Non-pigmented ciliary epithelial cell (primary cell): ENCODE measurements at places on chromosomes 16 and 17.

GRCh38 chr16:52070341-52071057, 476.4 kb downstream of the TOX3 start:
- no peak for DNase-seq

DNA sequence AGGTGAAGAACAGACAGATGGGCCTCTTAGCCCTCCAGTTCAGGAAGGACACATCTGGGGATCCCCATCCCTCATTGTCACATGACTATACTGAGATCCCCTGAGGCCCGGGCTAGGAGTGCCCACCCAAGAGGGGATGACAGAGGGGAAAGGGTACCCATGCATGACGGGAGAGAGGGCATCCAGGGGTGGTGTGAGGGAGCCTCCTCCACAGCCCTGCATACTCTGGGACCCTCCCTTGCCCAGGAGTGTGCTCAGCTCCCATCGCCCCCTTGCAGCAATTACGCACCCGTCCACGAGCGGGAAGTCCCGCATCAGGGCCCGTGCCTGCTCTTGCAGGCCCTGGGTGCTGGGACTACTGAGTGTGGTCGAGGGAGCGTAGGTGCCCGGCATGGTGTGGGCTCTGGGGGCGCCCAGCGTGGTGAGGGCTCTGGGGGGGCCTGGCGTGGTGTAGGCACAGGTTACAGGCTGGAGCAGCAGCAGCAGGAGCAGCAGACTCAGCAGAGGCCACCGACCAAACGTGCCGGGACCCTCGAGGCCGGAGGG, 6.5 kb downstream of the DPEP2 start:
- no peak for DNase-seq

- no peak for DNase-seq
Observed at GRCh38 chr17:40541873-40542557, 23.3 kb downstream of the CCR7 start.

GRCh38 chr17:21678393-21679081, 13.8 kb upstream of the KCNJ18 start:
- DNase-seq = no peak

DNA sequence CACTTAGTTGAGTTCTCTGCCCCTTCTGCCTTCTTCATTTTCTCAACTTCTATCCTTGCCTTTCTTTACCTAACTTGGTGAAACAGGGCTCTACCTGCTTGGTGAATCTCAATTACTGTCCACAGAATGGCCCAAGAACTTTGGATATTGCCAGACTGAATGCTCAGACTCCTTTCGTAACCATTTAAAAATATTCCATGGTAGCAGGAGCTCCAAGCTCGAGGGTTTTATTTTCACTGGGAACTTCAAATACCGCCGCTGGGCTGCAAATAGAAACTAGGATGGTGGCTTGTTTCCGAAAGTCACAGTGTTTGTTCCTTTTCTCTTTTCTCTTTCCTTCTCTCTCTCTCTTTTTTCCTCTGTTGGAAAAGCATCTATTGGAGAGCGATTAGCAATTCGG, 13.2 kb downstream of the TMEM100 start:
- DNase-seq = no peak

DNA sequence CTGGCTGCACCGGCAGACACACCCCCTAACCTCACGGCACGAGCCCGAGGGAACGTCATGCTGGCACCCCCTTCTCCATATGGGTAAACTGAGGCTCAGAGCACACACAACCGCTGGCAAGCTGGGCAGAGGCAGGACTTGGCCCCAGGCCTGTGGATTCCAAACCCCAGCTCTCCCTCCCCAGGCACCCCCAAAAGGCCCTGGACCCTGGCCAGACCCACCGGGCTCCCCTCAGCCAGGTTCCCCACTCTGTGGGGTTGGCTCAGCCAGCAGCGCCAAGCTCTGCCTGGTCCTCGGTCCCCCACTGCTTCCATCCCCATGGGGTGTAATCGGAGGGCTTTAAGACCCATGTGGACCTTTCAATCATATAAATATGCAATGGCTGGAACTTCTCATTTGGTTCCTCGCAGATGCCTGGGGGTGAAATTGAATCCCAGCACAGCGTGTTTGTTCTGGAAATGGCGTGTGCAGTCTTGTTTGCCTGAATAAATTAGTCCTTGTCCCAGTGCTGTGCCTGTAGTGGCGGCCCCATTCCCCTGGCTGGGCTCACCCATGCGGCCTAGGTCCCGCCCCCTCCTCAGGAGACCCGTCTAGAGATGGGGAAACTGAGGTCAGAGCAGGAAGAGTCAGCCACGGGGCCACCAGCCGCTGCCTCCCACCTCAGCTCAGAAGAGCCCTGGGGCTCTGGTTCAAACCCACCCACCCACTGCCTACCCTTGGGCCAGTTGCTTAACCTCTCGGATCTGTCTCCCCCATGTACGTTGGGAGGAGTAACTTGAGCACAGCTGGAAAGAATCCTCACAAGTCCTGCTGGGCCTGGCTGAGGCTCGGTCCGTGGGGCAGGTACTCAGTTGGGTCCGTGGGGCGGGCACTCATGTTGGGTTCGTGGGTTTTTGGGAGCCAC, 57.3 kb downstream of the ZFPM1 start:
- no peak for DNase-seq

DNA sequence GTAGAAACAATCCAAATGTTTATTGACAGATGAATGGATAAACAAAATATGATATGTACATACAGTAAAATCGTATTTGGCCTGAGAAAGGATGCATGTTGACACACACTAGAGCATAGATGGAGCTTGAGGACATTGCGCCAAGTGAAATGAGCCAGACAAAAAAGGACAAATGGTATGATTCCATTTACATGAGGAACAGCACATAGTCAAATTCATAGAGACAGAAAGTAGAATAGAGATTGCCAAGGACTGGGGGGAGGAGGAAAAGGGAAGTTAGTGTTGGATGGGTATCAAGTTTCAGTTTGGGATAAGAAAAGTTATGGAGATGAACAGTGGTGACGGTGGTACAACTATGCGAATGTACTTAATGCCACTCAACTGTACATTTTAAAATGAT, 47.9 kb downstream of the COPRS start:
- no peak for DNase-seq

DNA sequence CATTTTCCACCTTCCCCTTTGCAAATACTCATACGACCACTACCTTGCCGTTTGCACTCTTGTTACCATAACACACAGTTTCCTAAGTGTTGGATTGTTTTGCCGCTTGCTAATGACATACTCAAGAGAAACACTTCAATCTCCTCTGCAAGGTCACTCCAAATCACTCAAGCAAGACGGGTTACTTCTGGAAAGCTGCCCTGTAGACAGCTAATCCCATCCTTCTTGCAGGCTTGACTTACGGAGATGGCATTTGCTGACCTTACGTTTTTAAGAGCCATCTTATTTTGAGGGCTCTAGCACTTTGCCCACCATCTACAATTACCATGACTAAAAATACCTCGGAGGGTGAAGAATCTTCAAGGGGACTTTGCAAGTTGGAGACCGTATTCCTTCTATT, 46.2 kb downstream of the MYH3 start:
- no peak for DNase-seq

- no peak for DNase-seq
Observed at GRCh38 chr17:31561469-31562375, 170.2 kb downstream of the RAB11FIP4 start.

DNA sequence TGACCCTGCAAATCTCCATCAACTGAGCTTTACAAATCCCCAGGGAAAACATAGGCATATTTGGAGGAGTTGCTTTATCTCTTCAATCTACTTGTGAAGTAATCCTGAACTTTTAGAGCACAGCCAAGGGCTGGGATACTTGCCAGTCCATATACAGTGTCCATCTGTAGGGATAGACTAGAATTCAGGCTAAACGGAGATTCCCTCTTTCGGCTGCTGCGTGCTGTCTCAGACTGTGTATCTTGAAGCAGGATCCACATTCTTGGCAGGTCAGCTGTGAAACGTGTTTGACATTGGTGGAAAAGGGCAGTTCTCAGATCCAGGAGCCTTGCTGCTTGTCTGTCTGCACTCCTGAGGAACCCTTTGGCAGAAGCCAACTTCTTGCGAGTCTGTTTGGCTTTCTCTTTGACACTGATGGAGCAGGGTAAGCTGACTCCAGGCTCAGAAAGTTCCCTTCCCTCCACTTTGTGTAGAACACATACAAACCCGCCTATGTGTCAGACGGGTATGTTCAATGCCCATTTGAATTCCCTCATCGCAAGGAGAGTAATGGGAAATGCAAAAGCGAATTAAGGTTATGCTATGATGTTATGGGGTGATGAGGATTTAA, 221.8 kb downstream of the MAP2K4 start:
- DNase-seq = no peak

DNA sequence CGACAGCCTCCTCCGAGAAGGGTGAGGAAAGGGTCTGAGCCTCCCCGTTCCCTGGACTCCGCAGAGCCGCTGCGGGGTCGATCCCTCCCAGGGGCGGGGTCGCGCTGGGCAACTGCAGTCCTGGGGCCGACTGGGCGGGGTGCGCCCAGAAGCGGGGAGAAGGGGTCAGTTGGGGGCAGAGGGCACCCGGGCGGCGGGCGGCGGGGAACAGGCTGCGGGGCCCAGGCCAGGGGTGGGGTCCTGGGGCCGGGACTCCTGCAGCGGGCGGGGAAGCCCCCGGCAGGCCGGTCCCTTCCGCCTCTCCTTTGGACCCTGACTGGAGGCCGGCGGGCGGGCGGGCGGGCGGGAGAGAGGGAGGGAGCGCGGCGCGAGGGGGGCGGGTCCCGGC, 352 bp downstream of the GGNBP2 start:
- no peak for DNase-seq

DNA sequence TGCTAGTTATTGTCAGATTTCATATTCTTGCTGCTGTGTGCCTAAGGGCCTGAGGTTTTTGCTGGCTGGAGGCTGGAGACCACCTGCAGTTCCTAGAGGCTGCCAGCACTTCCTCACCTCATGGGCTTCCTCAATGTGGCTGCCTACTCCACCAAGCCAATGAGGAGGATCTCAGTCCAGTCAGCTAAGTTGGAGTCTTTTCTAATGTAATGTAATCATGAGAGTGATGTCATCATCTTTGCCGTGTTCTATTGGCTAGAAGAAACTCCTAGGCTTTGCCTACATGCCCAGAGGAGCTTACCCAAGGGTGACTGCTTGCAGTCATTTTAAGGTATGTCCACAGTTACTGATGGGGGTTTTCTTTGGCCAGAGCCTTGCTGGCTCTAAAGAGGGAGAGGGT, 53.0 kb downstream of the SOCS3 start:
- DNase-seq = no peak

- DNase-seq = no peak
Observed at GRCh38 chr17:42097691-42098631, at the start of gene ZNF385C. Gene ZNF385C, minus strand, starts transcription at chr17:42098473. Its CDS starts 35,417 bp downstream, at chr17:42063056.

GRCh38 chr16:74487634-74488495, 66.6 kb upstream of the CLEC18B start:
- DNase-seq = no peak

- no peak for DNase-seq
Observed at GRCh38 chr17:7444682-7445618, at the start of gene CHRNB1. Gene CHRNB1, plus strand, starts transcription at chr17:7445061. Its CDS starts 67 bp downstream, at chr17:7445128.

DNA sequence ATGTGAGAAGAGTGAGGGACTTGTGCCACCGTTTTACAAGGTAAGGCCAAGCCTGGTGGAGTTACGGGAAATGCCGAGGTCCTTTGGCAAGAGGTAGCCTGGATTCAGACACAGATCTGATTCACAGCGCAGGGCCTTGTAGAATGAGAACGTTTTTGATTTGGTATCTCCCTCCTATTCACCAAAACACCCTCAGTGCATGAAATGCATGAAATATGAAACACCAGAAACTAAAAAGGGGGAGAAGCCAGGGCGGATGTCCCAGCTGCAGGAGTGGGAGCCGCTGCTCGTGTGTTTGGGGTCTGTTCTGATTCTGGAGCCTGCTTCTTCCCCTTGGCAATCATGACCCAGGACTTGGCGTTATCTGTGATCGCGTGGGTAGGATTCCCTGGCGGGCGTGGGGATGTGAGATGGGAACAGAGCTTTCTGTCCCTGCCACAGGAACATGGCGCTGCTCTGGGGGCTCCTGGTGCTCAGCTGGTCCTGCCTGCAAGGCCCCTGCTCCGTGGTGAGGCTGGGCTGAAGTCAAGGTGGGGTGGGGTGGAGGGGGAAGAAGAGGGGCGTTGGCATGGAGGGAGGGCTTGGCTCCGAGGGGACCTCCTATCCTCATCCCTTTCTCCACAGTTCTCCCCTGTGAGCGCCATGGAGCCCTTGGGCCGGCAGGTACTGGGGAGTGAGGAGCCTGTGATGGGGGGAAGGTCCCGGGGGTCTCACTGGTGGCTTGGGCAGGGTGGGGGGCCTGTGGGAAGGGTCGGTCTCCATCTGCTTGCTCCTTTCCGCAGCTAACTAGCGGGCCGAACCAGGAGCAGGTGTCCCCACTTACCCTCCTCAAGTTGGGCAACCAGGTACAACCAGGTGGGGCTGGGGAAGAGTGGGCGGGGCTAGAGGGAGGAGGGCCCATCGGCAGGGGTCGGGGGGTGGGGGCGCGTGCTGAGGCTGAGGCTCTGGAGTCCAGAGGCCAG, 2.2 kb downstream of the SERPINF2 start:
- DNase-seq = no peak

GRCh38 chr17:47304186-47304585, 19.6 kb upstream of the EFCAB13 start:
- no peak for DNase-seq

GRCh38 chr16:64012166-64012565, 1109.7 kb downstream of the CDH11 start:
- no peak for DNase-seq

GRCh38 chr17:82709024-82709675, 7.4 kb upstream of the FN3KRP start:
- no peak for DNase-seq

- DNase-seq = no peak
Observed at GRCh38 chr17:7557775-7558543, 591 bp upstream of the TNFSF13 start.

GRCh38 chr16:71576971-71577370, at the start of gene TAT:
Gene TAT, minus strand, starts transcription at chr16:71577092. Its CDS starts 677 bp downstream, at chr16:71576415.
- DNase-seq = no peak
